ENCODE measurements at places on chromosomes 12 and 14.

GRCh38 chr12:46977871-46978375 is 101.5 kb upstream of the PCED1B start:
- DNase-seq = no peak

GRCh38 chr14:59086241-59086882 is 102.1 kb upstream of the DAAM1 start:
- no peak for DNase-seq

GRCh38 chr14:87160989-87161388 is 832.0 kb downstream of the GALC start:
- no peak for DNase-seq

GRCh38 chr14:49581209-49582112 is 4.7 kb downstream of the RPS29 start:
- DNase-seq = peak; percentile 48

- no peak for DNase-seq
These were observed 164.9 kb downstream of the NAV3 start for GRCh38 chr12:77995436-77996167.

GRCh38 chr12:40733871-40734270 is 41.6 kb downstream of the CNTN1 start:
- no peak for DNase-seq

DNA sequence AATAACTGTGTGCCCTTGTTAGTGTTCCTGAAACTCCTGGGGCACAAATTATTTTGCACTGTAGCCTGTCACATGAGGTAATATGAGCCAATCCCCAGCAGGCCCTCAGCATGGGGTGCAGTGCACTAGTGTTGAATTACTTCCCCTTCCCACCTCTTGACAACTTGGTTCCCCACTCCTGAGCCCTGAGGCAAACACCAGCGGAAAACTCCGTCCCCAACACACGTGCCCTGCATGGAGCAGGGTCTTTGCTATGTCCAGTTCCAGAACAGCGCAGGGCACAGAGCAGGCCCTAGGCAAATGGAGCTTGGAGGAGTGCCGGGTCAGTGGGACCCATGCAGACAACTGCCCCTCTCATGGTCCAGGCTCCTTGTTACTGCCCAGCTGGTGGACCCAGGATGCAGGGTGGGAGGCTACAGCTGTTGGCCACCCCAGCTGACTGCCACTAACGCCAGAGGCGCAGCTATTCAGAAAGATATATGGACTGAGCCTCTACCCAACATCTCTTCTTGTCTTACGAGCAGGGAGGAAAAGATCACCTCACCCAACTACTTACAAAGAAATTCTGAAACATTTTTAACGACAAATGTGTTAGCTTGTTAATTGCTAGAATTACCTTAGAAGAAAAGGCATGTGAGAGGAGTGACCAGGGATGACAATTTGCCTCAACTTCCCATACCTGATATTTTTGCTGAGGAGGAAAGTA is 71.6 kb downstream of the NT5DC3 start:
- no peak for DNase-seq

DNA sequence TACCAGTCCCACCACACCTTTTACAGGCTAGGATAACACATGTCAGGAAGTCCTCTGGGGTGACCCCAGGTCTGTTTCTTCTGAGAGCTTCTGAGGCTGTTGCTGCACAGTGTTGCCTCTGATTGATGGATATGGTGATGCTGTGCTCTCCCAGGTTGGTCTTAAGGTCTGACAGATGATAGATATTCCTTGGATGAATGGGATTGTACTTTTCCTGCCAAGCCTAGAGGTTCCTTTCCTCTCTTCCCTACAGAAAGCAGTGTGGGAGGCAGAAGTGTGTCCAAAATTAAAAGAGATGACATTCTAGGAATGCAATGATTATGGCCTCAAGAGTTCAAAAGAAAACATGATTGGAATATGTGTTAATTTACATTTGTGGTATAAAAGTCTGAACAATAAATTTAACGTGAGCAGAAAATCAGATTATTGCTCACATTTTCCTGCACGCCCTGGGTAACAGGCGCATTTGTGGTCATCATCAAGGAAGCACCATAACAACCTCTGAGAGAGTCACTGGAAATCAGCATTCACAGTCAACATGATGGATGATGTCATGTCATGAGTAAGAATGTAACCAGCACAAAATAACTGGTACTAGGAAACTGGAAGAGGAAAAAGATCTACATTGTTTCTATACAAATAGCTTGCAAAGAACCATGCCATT is 73.7 kb downstream of the BBS10 start:
- no peak for DNase-seq

- DNase-seq = peak; percentile 91
These were observed 3.5 kb downstream of the PTPN21 start for GRCh38 chr14:88551094-88551870.

DNA sequence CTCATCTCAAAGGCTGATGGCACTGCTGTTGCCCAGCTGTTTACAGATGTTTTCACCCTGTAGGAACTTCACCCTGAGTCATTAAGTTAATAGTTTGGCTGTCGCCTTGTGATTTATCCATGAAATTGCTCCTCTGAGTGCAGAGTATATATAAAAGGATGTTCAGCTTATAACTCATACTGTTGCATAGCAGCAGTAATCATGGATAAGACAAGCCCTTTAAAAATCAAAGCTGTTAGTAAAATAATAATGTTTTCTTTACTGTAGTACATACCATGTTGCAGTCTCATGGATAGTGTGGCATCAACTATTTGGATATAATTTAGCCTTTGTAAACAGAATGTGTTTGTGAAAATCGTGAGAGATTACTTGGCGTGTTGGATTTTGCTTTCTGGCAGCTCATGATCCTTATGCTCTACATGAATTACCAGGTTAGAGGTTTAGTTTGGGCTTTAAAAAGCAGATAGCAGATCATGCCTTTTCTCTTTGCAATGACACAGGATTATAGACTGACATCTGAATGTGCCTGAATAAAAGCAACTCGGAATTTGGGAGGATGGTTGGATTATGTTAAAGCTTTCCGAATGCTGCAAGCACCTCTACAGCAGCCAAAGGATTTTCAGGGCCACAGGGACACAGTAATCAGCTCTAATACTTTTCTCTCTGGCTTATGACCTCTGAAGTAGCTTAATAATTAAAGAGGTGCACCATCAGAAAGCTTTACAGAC is 279.7 kb upstream of the ATP2B1 start:
- DNase-seq = no peak

GRCh38 chr14:92670160-92670559 is 78.3 kb downstream of the LGMN start:
- DNase-seq = no peak

- DNase-seq = no peak
These were observed 26.2 kb upstream of the NPFF start for GRCh38 chr12:53533471-53533870.

GRCh38 chr12:93061473-93062419 is 132.7 kb upstream of the EEA1 start:
- no peak for DNase-seq

GRCh38 chr12:78865516-78865915 is 942 bp downstream of the SYT1 start:
- no peak for DNase-seq

DNA sequence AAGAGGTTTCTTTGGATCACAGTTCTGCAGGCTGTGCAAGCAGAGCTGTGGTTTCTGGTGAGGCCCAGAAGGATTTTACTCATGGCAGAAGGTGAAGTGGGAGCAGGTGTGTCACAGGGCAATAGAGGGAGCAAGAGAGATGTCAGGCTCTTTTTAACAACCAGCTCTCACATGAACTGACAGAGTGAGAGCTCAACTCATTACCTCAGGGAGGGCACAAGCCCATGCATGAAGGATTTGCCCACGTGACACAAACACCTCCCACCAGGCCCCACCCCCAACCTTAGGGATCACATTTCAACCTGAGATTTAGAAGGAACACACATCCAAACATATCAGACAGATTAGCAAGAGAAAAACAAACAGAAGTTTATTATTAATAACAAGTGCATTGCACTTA is 470.4 kb downstream of the GALC start:
- DNase-seq = no peak

- no peak for DNase-seq
These were observed 95.9 kb downstream of the SINHCAF start for GRCh38 chr12:31230004-31230403.

DNA sequence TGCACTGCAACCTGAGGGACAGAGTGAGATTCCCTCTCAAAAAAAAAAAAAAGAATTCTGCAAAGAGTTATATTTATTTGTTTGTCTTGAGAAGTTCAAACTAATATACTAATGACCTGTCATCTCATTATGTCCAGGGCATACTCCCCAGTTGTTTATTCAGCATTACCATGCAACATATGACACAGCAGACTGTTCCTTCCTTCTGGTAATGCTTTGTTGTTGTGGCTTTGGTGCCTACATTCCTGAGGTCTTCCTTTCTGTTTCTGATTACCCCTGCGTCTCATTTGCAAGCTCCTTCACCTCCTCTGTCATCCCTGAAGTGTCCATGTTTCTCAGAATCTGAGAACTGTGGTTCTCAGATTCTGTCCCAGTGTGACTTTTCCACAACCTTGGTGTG is 55.3 kb downstream of the DERA start:
- no peak for DNase-seq

- no peak for DNase-seq
These were observed 56.9 kb downstream of the TAOK3 start for GRCh38 chr12:118315821-118316220.

DNA sequence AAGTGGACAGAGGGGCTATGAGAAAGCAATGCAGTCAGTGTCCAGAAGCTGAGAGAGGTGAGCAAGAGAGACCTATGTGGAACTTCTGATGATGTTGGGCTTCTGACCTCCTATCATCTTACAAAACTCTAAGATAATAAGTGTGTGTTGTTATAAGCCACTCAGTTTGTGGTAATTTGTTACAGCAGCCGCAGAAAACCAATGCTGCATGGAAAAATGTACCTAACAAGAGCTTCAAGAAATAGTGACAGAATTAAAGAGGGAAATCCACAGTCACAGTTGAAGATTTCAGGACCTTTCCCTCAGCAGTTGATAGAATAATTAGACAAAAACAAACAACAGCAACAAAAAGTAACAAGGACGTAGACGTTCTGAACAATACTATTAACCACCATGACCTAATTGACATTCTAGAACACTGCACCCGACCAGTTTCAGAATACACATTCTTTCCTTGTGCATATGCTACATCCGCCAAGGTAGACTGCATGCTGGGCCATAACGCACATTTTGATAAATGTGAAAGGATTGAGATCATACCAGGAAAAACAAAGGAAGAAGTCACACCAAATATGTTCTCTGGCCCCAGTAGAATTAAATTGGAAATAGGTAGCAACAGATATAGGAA is 1.8 kb upstream of the EVL start:
- DNase-seq = no peak

- no peak for DNase-seq
These were observed 166.5 kb downstream of the PHETA1 start for GRCh38 chr12:111202237-111202915.

- DNase-seq = no peak
These were observed 42.9 kb upstream of the TESC start for GRCh38 chr12:117142094-117142493.

DNA sequence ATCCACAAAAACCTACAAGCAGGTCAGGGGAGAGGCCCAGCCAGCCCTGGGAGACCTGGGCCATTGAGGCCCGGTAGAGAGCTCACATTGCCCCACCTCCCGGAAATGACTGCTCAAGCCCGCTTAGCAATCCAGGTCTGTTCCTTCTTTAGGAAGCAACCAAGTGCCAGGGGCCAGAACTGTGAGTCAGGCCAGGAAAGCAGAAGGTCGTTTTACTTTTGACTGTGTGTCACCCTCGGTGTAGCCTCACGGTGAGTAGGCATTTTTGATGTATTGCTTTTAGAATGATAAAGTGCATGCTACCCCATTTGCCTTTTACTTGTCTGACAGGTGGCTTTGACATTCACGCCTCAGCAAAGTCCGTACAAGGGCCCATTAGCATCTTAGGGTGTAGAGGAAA is 25.4 kb upstream of the PWP1 start:
- DNase-seq = no peak

DNA sequence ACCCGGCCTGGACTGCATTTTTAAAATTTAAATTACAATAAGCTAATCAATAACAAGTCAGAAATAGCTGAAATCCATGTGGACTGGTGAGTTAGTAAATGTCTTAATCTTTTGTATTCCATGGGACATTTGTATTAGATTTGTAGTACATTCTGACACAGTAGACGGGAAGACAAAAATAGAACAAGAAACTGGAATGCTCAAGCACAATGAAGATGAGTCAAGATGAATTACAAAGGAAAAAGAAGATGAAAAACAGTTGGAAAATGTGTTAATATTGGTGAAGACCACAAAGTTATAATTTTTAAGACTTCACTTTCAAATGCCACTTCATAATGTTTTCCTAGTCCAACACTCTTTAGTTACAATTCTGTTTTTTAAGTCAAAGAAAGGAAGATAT is 97.8 kb upstream of the FERMT2 start:
- no peak for DNase-seq

DNA sequence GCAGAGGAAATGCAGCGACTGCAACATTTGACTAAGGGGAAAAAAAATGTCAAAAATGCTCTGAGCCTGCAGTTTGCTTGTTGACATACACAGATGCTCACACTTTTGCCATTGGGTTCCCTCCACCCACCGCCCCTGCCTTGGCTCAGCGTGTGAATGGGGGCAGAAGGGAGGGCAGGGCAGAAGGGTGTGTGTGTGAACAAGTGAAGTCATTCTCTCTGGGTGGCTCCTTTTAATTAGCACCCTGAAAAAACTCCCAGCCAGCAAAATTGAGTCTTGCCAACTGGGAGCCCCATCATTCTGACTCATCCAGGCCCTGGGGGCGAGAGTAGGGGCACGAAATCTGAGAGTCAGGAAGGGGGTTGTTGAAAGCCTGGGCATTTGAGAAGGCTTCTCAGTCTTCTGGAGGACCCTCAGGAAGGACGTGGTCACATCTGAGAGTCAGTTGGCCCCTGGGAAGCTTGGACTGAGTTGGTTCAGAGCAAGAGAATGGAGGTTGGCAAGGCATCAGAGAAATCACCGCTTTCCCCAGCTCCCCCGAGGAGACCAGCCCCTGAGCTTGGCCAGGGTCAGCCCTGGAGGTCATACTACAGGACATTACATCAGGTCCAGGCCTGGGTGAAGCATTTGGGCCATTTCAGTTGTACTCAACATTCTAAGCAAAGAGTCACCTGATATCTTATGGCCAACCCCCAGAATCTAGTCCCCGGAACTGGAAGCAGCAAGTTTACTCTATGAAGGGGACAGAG is 22.7 kb upstream of the KRT78 start:
- peak; percentile 88 for DNase-seq

DNA sequence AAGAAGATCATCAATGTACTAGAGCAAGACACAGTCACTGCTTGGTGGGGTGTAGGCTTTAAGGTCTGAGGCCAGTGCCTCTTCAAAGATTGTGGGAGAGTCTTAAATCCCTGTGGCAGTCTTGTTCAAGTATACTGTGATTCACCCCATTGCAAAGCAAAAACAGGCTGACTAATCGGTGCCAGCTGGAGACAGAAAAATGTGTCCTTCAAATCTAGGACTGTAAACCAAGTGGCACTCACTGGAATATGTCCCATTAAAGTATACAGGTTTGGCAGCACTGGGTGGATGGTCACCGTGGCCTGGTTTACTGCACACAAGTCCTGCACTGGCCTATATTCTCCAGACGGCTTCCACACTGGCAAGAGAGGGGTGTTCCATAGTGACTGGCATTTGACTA is 1315.3 kb downstream of the TMEM121 start:
- DNase-seq = no peak

All from osteocyte (in vitro differentiated cells).